ENCODE measurements at places on chromosomes 7 and 10. TPM values are rescaled to one million over a fixed set of nuclear protein-coding genes. Genes with fewer than 3 reads are reported as not detected.
A peak's percentile ranks its signal among the peaks of the same experiment; 100 is the strongest.

DNA sequence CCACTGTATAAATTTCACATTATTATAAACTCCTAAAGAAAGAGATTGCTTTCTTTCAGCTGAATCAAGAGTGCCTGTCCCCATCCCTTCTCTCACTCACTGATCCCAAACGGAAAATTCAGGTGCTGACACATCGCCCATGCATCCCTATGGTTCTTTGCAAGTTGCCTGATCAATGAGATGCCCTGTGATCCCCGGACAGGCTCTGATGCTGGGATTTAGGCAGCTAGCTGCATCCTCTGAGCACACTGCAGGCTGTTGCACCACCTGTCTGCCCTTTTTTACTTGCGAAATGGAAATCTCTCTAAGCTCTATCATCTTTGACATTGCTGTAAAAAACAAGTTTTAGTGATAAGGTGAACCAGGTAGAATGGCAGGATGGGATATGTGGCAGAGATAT, 456.5 kb downstream of the GATA3 start:
- no peak for DNase-seq

DNA sequence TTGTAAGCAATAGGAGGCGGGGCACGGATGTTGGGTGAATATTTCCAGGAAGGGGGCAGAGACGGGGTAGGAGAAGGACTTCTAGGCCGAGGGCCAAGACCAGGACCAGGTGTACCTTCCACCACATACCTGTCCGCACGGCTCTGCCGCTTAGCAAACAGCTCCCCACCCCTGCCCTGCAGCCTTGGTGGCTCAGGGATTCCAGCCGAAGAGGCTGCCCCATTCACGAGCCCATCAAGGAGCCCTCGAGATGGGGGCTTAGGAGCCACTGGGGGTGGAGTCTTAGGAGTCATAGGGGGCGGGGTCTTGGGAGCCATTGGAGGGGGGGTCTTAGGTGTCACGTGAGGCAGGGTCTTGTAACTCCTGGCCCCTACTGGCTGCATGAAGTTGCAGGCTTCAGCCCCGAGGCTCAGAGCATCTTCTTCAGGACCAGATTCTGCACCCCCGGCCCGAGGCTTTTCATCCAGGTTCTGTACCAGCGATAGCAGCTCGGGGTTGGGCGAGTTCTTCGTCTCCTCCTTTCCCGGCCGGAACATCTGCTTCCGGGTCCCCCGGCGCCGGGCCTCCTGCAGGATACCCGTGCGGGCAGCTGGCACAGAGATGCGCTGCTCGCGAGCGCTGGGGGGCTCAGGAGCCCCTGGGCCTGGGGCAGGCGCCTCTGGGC, 6.1 kb upstream of the MYOZ1 start:
- peak; percentile 15 for DNase-seq

DNA sequence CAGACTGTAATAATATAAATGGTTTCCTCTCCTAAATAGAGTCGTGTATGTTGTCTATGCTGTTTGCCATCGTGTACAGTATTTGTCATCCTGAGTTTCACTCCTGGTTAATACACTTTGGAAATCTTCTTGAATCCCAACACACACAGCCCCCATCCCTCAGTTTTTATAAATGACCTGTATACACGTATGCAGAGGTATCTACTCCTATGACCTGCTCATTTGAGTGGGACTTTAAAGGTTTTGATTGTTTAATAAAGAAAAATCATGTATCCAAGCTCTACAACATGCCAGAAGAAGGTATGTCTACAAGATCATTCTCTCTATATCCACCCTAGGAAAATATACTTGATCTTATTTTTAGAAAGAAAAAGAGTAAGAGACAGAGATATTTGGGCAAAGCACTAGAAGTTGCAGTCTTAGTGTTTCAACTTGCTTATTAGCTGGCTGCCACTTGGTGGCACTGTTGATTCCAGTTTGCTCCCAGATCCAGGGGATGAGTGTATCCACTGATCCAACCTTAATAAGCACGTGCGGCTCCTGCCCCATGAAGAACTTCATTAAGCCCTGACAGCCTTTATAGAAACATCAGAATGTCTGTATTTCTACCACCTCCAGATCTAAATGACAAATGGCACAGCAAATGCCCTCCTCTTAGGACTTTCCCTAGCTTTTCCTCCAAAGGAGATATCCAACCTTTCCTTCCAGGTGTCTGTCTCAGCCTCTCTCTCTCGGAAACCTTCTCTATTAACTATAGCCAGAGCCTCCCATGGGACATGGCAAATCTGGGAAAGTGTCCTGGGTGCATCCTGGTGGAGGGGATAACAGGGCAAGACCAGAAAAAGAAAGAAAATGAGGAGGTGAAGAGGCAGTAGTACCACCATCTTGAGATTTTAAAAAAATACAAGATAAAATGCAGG, 181.6 kb upstream of the NEBL start:
- no peak for DNase-seq

DNA sequence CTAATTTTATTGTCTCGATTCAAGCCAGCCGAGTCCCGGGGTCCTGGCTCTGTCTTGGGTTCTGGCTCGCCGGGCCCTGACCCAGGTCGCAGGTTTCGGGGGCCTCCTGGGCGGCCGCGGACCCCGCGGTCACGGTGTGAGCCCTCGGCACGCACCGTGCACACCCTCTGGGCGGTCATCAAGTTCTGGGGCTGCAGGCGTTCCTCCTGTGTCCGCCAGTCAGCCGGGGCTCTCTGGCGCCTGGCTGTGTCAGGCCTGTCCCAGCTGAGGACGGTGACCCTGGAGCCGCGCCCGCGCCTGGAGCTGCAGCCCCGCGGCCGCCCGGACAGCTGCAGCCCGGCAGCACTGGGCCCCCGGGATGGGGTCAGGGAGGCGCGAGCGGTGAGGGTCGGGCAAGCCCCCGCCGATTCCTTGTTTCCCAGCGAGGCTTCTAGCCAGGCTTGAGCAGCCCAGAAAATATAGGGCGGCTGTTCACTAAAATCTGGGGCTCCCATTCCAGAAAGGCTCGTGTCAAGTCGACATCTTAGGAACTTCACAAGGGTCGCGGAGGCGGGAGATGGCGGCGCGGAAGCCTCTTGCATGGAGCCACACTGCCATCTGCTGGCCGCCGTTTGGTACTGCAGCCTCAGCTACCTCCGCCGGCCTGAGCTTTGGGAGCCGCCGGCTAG, 4.2 kb upstream of the HOXA7 start:
- DNase-seq: peak; percentile 79

DNA sequence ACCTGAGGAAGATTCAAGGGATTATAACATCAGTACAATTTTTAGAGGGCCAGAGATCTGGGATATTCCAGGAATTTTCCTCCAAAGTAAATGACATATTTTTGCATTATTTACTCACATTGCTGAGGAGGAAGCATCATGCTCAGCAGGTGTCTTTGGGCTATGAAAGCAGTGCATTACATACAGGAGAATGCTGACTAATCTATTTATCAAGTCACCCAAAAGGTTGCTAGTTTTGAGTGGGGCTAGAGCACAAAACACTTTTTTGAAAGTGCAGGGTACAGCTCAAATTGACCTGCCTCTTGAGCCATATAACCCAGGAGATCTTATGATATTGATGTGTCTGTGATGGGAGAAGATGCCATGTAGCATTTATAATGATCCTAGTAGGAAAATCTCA, 603.1 kb downstream of the POM121L12 start:
- no peak for DNase-seq

GRCh38 chr10:16890691-16891090, 73.5 kb upstream of the RSU1 start:
- no peak for DNase-seq

- DNase-seq: no peak
Observed at GRCh38 chr7:129108581-129108980, 35.9 kb upstream of the TSPAN33 start.

- DNase-seq: no peak
Observed at GRCh38 chr10:93420944-93421825, 60.9 kb downstream of the MYOF start.

GRCh38 chr7:2358968-2359527, 4.4 kb downstream of the EIF3B start:
- no peak for DNase-seq

DNA sequence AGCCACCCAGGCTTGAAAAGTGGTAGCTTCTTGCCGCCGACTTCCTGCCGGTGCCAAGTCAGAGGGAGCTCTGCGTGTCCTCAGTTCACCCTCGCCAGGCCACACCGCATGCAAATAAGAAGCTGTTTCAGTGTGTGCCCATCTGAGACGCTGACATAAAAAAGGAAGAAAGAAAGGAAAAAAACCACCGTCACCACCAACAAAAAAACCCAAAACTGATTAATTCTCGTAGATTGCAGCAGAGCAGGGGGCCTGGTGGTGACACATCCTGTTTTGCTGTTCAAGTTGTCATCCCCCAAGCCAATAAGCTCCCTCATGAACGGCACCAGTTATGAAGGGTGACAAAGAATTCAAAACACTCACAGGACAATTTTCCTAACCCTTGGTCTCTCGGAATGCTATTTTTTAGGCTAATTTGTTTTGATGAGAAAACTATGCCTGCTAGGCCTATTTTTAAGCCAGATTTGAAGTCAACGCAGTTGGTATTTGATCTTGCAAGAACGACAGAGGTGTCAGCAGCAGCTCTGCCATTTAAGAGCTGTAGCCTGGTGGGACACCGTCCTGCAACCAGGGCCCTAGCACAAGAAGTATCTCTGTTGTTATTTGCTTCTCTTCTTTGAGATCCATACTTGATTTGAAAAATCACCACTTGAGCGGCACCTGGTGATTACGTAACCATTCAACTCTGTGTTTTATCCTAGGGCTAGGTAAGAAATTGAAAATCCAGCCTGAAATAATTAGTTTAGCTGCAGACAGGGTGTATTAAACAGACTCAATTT, 145.6 kb downstream of the PFKFB3 start:
- peak; percentile 84 for DNase-seq

DNA sequence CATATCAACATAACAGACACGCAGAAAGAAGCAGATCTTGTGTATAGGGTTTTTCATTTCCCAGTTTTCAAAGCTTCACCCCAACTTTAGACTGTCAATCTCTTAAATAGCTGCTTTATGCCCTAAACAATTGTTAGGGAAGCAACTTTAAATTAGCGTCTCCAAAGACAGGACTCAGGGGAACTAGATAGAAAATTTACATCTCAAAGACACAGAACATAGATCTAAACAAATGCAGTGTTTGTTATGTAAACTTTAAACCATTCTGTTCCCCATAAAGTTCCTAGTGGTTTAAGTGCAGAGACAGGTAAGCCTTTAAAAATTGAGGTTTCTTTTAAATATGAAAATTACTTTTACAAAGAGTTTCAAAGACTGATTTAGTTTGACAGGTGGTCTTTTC, 379.2 kb upstream of the GHITM start:
- no peak for DNase-seq

FRAT1 gene
- 47.9 TPM for total RNA-seq

- no peak for DNase-seq
Observed at GRCh38 chr10:99296605-99297004, 32.6 kb upstream of the CNNM1 start.

DNA sequence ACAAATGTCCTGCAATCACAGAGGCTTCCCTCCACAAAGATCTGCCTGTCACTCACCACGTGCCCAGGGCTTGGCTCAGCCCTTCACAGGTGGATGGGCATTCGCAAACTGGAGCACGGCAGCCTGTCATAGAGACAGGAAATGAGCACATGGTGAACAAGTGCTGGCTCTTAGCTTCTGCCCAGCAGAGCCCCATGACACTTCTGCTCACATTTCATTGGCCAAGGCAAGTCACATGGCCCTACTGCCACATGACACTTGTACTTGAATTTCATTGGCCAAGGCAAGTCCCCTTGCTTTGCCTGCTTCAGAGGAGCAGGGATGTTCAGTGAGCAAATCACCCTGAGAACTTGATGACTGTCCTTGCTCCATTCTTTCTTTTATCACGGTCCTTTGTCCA, 110.8 kb upstream of the PPP2R2D start:
- DNase-seq: no peak

OR6V1 gene
- total RNA-seq: not detected

GRCh38 chr10:105751688-105752087, 1110.6 kb downstream of the SORCS3 start:
- no peak for DNase-seq

LBX1 gene
- total RNA-seq: not detected

DPYSL4 gene
- 0.66 TPM for total RNA-seq

DNA sequence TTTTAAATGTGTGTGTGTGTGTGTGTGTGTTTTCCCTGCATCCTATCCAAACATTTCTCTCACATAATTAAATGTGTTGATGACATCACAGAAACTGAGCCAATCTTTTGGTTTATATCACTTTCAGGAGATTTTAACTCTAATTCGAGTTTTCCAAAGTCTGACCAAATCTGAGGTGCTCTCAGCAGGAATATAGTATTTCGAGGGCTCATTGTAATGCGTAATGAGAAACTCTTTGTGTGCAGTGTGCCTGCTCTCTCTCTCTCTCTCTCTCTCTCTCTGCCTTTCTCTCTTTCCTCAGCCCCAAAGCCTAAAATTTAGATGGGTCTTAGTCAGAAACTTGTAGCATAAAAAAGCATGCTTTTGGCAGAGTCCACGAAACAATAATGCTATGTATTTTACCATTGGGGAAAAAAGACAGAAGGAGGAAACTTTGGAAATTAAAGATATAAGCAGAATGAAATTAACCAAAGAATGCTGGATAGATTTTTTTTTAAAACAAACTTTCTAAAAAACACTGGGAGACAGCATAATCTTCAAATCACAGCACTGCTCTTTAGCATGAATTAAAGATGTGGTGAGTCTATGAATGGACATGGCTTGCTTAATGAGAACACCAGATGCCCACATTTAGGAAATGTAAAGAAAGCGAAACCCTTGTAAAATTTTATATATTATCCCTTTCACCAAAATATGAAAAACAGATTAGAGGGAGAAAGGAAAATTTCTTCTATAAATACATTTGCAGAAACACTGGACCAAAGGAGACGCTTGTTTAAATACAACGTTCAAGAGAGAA, 206.8 kb upstream of the HABP2 start:
- no peak for DNase-seq

DNA sequence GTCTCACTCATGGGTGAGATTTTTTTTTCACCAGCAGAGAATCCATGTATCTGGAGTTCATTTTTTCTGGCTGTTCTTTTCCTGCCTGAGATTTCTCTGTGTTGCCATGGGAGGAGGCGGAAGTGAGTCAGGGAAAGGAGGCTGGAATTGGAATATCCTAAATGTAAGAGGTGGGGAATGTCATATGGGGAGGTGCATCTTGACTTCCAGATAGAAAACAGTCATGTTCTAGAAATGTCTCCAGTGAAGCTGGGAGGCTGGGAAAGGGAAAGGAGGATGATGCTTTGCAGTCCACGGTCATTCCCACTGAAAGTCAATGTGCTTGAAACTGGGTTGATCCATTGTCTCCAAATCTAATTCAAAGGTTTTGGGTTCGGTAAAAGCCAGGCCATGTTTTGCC, 39.7 kb upstream of the HPS1 start:
- no peak for DNase-seq

- no peak for DNase-seq
Observed at GRCh38 chr7:17093461-17093860, 205.0 kb upstream of the AHR start.

- DNase-seq: no peak
Observed at GRCh38 chr7:146683439-146683838, 566.8 kb downstream of the CNTNAP2 start.

DNA sequence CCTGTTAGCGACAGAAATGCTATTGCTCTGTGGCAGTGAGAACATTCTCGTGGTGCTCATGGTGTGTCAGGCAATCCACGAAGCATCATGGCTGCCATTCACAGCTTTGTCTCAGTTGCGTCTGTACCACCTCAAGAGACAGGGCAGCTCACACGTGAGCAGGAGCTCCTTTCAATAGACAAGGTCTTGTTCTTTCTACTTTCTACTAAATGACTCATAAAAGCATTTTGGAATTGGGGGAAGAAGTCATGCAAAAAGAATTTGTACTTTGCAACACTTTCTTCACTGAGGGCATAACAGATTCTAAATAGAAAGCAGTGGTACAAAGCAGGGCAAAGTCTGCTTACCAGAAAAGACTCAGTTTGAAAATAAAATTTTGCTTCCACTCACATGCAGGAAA, 638.5 kb downstream of the PHTF2 start:
- no peak for DNase-seq

All from T-cell (primary cell).